ENCODE measurements at places on chromosomes 11 and 22.

DNA sequence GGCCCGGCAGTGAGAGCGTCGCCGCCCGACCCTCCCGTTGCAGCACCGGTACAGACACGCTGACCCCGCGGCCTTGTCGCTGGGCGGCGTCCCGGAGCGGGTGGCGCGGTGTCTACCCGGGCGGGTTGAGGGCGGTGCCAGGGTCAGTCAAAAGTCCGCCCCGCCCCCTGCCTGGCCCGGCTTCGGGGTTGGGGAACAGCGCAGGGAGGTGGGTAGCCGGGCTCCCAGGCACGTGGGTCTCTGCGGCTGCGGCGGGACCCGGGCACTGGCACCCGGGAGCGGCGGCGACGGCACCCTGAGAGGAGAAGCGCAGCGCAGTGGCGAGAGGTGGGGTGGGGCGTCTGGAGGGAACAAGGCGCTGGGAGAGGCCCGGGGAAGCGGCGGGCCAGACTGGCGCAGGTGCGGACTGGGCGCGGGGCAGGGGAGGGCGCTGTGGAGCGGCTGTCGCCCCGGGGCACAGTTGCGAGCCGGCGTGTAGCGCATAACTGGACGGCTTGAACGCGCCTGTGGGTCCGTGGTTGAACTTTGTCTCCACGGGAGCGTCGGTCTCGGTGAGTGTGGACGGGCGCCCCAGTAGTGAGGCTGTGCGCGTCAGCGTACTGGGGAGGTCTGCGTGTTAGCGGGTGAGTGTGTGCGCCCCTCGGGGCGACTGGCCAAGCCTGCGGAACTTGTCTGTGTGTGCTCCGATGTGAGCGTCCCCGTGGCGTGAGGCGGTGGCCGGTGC, at the start of gene P2RY2:
P2RY2 (plus strand) TSS at position 176 of the 724 bp plus-strand sequence. CDS start 15,879 bp downstream, outside the sequence.
- DNase-seq: no peak

DNA sequence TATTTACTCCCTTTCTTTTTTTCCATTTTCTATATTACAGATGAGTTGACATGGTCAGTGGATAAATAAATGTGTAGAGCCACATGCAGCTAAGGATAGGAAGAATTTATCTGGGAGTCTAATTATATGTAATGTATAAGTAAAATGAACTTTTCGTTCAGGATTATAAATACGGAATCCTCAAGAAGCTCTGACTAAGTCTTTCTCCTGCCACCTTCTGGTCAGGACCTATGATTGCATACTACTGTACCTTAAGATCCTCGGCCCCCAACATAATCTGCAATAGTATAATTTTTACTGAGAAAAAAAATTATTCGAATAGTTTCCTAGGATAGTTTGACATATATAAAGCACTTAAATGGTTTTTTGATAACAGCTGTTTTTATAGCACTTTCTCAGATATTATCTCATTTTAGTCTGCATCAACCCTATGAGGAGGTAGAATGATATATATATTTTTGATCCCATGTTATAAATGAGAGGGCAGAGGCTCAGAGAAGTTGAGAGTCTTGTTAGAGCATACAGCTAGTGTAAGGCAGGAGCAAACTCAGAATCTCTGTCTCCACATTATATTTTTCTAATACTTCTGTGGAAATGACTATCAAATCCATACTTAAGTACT, 36.1 kb downstream of the CCDC90B start:
- no peak for DNase-seq

GRCh38 chr11:86720546-86720945, 48.1 kb upstream of the ME3 start:
- DNase-seq: no peak

DNA sequence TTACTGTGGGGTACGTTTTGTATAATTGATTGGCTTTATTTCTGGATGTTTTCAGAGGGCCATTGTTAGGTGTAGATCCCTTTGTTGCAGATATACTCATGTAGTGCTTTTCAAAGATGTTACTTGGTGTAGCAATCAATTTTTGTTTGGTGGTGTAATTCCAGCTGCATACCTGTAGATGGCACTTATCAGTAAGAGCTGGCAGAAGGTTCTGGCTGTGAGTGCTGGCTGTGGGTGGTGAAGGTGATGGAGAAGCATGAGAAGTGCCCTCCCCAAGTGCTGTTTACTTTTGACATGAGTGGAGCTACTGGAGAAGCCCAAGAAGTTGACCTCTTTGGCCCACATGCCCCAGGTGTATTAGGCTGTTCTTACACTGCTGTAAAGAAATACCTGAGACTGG, 1074.9 kb downstream of the FAM181B start:
- no peak for DNase-seq

GRCh38 chr11:125585487-125585886, 7.2 kb upstream of the STT3A start:
- no peak for DNase-seq

DNA sequence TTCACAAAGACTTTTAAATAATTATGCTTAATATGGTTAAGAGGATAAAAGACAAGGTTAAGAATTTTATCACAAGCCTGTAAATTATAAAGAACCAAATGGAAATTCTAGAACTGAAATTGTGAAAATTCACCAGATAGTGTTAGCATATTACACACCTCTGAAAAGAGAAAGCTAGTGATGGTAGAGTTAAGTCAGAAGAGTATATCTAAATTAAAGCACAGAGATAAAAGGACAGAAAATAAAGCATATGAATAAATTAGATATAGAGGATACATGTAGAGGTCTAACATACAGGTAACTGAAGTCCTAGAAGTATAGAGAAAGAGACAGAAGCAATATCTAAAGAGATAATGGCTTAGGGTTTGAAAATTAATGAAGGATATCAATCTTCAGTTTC, 4.2 kb upstream of the CLTCL1 start:
- no peak for DNase-seq

- DNase-seq: no peak
Measured at GRCh38 chr11:67273260-67273990, 7.2 kb downstream of the GRK2 start.

GRCh38 chr11:103537904-103538502, 428.8 kb downstream of the DYNC2H1 start:
- DNase-seq: no peak

- no peak for DNase-seq
Measured at GRCh38 chr11:69939551-69940245, 120.5 kb upstream of the FGF3 start.

DNA sequence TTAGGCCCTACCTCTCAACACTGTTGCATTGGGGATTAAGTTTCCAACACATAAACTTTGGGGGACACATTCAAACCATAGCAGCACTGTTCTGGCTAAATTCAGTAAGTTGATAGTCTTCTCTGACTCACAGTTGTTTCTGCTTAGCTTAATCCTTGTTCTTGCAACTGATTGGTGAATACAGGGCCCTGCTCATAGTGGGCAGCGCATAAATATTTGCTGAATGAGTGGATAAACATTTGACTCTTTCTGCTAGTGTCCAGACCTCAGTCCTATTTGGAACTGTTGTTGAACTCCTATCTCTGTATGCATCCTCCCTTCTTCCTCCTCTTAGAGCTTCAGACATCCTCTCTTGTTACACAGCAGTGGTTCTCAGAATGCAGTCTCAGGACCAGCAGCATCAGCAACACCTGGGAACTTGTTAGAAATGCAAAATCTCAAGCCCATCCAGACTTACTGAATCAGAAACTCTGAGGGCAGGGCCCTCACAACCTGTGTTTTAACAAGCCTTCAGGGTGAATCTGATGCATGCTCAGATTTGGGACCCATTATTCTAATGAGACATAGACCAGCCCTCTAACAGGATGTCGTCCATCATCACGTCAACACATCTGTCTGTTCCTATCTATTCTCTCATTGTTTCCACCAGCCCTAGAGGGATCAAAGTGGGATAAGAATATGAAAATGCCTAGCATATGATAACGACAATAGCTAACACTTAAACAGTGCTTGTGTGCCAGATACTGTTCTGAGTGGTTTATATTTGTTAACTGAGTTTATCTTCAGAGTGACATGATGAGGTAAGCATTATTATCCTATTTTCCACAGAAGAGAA, 22.3 kb downstream of the SPON1 start:
- no peak for DNase-seq

DNA sequence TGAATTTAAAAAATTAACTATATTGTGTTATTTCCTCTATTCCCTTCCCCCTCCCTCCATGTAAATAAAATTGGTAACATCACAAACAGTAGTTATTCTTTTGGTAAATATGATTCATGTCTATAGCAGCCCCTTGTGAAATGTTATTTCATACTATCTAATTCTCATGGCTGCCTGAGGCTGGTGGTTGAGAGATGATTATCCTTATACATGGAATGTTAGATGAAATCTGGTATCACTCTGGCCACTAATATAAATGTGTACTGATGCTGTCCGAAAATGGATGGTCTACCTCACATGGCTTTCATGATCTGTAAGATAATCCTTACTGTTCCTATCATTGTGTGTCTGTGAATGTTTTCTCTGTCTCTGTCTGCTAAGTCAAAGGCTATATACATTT, 25.0 kb upstream of the EXPH5 start:
- no peak for DNase-seq

DNA sequence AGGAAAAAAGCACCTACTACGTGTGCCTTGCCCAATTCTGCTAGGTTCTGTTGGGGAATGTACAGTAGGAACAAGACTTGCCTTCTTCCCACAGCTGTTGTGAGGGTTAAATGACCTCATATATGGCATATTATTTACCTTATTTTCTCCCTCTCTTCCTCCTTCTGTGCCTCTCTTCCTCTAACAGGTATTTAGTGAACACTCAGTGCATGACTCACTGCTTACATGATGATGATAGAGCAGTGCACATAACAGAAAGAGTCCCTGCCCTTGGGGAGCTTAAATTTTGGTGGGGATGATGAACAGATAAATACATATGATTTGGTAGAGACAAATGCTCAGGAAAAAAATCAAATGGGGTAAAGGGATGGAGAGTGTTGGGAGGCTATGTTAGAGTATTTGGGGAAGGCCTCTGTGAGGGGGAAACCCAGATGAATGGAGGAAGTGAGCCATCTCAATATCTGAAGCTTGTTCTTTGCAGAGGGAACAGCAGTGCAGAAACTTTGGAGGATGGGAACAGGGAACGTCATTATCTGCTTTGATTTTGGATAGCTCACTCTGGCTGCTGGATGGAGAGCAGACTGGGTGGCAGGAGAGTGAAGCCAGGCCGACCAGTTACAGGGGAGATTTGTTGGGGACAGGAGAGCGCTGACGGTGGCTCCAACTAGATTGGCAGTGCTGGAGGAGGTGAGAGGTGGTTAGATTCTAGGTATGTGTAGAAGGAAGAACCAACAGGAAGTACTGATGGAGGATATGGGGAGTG, 95.5 kb upstream of the TENM4 start:
- DNase-seq: no peak

DNA sequence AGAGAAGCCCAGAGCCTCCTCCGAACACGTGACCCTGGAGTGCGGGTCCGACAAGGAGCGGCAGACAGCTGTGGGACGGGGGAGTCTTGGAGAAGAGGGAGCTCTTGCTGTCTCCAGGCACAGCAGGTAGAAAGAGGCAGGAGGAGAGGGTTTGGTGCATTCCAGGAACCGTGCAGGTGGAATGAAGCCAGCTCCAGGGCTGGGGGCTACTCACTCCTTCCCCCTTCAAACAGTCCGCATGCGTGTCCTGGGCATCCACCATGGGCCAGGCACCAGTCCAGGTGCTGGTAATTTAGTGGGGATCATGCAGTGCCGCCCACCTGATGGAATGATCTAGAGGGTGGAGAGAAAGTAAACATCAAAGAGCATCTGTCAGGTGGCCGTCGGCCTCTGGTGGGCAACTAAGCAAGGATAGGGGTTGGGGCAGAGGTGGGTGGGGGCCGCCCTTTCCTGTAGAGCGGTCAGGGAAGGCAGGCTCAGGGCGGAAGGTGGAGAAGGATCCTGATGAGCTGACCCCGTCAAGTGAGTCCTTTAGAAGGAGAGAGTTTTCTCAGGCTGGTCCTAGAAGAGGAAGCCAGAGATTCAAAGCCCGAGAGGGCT, 850.0 kb downstream of the TBC1D22A start:
- no peak for DNase-seq

DNA sequence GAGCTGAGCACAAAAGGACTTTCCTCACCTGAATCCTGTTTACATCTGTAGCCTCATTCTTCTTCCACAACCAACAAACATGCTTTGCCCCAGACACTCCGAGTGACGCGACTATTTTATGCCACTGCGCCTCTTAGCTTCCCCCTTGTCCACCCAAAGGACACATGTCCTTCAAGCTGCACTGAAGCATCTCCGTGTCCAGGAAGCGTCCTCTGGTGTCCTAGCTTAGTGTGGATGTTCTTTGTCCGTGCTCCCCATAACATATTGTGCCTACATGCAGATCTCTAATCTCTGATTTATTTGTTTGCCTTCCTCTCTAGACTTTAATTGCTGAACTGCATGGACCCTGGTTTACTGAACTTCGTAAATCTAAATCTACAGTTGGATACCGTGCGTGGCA, 20.1 kb upstream of the CECR2 start:
- no peak for DNase-seq

GRCh38 chr11:83027794-83028193, 43.9 kb downstream of the RAB30 start:
- DNase-seq: no peak

GRCh38 chr11:104614961-104615360, 283.3 kb downstream of the CASP12 start:
- DNase-seq: no peak

DNA sequence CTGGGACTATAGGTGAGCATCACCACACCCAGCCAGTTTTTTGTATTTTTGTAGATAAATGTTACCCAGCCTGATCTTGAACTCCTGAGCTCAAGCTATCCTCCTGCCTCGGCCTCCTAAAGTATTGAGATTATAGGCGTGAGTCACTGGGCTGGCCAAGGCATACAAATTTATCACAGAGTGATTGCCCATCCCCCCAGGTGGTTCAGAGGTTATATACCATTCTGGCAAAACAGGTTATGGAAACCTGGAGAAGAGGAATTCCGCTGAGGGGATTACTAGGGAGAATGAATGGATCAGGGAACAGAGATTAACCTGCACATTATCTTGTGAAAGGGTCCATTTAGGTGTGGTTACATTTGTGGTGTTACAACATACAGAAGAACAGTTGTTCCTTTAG, 8.1 kb downstream of the ATG13 start:
- no peak for DNase-seq

GRCh38 chr22:49910229-49911155, 7.7 kb downstream of the ALG12 start:
- no peak for DNase-seq

DNA sequence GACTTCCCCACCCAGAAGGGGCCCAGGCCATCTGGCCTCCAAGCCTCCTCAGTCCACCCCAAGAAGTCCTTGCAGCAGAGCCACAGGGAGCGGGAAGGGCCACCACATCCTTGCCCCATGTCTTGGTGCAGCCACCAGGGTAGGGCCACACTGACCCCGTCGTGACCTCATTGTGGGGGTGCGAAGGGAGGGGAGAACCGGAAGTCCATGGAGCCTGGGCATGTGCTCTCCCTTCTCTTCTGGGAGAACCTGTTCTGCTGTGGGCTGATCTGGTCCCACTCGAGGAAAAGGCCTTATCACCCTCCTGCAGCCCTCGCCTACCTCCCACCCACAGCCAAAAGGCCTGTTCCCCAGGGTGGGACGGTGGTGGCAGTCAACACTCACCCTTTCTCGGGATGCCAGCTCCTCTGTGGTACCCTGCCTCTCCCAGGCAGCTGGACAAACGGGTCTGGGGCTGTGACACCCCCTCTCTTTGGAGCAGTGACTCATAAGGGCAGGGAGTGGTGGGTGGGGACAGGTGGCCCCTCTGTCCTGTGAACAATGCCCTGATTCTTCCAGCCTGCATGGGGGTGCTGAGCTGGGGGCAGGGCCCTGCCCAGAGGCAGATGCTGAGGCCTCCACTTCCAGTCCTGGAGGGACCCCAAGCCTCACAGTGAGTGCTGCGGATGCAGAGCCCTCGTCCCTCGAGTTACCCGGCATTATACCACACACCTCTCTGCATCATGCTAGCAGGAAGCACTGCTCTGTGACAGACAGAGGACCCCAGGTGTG, 14.6 kb upstream of the CTSD start:
- DNase-seq: no peak
